ENCODE measurements at places on chromosomes 3 and 15. TPM values are rescaled to one million over a fixed set of nuclear protein-coding genes. Genes with fewer than 3 reads are reported as not detected.

ATP13A5 gene
- not detected for polyA plus RNA-seq

UBXN7 gene
- polyA plus RNA-seq: 28.9 TPM

DHX30 gene
- 33.5 TPM for polyA plus RNA-seq

CD276 gene
- polyA plus RNA-seq: not detected

SI gene
- polyA plus RNA-seq: not detected

TLR9 gene
- polyA plus RNA-seq: 10.4 TPM

GOLGA8R gene
- polyA plus RNA-seq: 0.06 TPM

CHRM5 gene
- not detected for polyA plus RNA-seq

UBE3A gene
- 102 TPM for polyA plus RNA-seq

All from IgD-negative memory B cell (primary cell).